ENCODE measurements at places on chromosomes 5 and 9.

DNA sequence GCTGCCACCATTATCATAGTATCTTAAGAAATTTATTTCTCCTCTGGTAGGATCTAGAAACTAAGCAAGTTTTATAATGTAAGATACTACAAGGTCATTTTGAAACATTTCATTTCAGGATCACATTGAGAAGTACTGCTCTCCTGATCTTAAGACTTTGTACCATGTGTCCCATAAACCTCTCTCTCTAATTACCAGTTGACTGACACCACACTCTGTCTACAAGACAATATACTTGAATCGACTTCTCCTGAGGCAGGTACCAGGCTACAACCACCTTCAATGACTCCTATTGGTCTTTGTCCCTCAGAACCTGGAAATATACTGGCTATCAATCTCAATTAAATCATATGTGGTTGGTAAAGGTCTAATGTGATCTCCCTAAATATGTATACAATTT lies 597.0 kb downstream of the PTPRD start:
- no peak for DNase-seq

- no peak for DNase-seq
These were observed 105.7 kb upstream of the KLF9 start for GRCh38 chr9:70519912-70520724.

GRCh38 chr9:136587145-136587943 lies 41.5 kb upstream of the NOTCH1 start:
- DNase-seq: no peak

- no peak for DNase-seq
These were observed 137.0 kb downstream of the ADAMTSL1 start for GRCh38 chr9:18610956-18611355.

DNA sequence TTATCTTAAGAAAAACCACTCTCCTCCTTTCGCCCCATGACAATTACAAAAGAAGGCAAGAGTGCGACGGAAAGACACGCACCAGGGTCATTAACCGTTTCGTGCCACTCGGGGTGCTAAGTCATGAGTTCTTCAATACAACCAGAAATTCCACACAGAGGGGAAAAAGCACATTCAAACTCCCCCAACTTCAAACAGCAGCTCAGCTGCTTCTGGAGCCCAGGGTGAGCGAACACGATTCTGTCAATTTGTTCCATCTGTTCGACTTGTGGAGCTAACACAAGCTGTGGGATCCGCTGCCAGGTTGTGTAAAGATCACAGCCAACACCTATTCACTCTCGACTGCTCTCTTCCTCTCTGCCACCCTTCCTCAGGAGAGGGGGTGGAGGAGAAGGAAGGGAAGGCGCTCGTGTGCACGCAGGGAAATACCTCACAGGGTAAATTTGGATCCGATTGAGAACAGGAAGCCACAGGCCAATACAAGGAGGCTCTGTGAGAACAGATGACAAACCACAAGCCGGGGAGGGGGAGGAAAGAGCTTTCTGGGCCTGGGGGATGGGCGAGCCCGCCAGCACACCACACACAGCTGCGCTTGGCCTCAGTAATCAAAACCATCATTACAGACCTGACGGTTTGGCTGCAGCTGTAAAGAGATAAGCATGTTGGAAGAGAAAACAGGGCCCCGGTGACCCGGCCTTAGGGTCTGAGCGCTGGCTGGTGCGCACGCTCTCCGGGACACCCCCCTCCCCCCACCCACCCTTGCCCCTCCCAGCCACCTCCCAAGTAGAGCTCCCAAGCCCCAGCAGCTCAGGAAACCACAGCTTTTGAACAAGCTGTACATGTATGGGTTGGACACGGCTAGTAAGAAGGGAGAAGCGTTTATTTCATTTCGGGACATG lies 54.3 kb downstream of the PTCH1 start:
- DNase-seq: peak; percentile 66

GRCh38 chr5:68180121-68181038 lies 35.2 kb upstream of the PIK3R1 start:
- DNase-seq: no peak

- no peak for DNase-seq
These were observed 233.1 kb downstream of the MAST4 start for GRCh38 chr5:66829358-66829674.

DNA sequence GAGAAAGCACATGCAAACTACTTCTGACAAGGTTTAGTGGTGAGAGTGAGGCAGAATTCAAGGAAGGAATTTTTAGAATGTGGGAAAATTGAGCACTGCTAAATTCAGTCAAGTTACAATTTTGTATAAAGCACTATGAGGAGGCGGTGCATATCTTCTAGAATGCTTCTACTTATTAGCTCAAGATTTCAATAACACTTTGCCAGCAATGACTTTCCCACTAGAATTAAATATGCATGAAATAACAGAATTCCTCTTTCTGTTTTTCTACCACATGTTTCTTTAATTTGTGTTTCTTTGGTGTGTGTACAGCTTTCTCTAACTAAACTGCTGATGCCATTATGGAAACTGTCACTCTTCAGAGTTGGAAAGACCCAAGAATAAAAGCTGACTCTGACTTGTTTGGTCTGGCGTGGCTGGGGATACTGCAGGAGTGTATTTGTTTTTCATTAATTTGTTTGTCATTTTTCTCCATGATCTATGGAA lies 163.5 kb downstream of the ARSB start:
- DNase-seq: no peak

- peak; percentile 76 for DNase-seq
These were observed 1.0 kb downstream of the TLE4 start for GRCh38 chr9:79572608-79573411.

GRCh38 chr5:108271127-108271526 lies 110.8 kb downstream of the FBXL17 start:
- DNase-seq: no peak

DNA sequence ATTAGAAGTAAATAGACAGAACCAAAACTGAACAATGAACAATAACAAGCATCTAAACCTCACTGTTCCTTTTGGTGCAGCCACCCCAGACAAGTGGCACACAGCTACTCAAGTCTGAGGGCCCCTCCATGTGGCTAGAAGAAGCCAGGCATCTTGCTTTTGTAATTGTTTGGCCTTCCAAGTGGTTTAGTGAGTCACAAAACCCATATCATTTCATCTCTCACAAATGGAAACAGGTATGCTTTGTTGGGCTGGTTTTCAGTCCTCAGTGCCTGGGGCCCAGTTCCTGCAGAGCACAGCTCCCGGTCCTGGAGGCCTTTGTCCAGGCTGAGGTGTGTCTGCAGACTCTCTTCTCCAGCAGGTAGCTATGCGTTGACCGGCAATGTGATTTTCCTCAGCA lies 16.7 kb downstream of the PRLR start:
- no peak for DNase-seq

- no peak for DNase-seq
These were observed 8.3 kb downstream of the CAMK4 start for GRCh38 chr5:111232311-111233051.

- DNase-seq: no peak
These were observed 19.9 kb upstream of the ADRB2 start for GRCh38 chr5:148806520-148806931.

DNA sequence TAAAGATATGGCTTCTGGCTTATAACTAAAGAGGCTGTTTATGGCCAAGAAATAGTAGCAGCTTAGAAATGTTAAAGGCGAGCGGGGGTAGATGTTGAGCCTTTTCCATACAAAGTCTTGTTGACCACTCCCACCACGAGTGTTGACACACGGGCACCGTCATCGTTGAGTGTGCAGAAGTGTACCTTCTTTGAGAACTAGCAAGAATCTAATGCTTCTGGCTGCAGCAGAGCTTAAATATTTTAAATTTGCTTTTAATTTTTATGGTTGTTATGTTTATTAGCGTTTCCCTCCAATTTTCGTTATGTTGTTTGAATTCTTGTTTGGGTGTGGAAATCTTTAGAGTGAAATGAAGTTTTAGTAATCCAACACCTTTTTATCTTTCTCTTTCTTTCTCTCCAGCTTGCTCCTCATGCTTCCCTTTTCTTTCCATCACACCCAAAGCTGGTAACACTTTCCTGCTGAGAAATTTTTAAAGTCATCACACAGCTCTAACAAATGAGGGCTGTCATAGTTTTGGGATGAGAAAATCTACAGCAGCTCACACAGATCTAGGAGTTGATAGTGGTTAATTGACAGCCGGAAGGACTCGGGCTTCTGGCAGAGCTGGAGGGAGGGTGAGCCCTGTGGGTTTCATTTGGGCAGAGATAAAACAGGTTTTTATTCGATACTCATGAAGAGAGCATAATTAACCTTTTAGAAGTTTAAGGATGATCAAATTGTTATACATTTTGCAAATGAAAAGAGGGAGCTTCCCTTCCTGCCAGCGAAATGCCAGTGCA lies 120.1 kb upstream of the ZNF608 start:
- no peak for DNase-seq

- DNase-seq: peak; percentile 25
These were observed 34.7 kb downstream of the LHX3 start for GRCh38 chr9:136170006-136170901.

DNA sequence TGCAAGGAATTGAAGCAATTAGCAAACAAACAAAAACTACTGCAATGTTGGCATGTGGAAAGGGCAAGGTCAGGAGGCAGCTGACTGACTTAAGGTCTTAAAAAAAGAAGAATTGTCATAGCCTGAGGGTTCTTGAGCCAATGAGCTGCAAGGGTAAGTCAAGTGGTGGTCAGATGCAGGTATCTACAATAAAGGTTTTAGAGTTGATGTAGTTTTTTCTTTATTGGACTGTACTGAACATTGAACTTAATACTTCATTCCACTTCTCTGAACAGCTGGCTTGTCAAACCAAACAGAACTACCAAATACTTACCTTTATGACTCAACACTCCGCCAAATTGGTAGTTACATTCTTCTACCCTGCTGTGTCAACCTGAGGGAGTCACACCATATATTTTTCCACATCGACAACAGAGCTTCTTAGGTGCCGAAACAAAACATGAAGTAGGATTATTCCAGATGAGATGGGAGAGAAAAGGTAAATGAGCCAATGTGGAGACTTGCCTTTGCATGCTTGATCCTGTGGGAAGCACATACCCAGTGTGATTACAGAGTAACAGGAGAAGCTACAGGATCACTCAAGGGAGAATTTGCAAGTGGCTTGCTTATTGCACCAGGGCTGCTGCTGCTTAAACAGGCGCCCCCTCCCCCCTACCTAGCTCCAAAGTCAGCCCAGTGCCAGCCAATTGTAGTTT lies 35.3 kb downstream of the EQTN start:
- no peak for DNase-seq

GRCh38 chr5:64603676-64604075 lies 86.6 kb upstream of the SHISAL2B start:
- no peak for DNase-seq

GRCh38 chr9:27059907-27060306 lies 49.1 kb upstream of the TEK start:
- DNase-seq: no peak

- DNase-seq: no peak
These were observed 189.6 kb downstream of the ARHGEF28 start for GRCh38 chr5:73815631-73816030.

- no peak for DNase-seq
These were observed 1110.1 kb upstream of the CDH10 start for GRCh38 chr5:25754895-25755294.

- peak; percentile 13 for DNase-seq
These were observed 18.0 kb downstream of the ATOX1 start for GRCh38 chr5:151740336-151740942.

DNA sequence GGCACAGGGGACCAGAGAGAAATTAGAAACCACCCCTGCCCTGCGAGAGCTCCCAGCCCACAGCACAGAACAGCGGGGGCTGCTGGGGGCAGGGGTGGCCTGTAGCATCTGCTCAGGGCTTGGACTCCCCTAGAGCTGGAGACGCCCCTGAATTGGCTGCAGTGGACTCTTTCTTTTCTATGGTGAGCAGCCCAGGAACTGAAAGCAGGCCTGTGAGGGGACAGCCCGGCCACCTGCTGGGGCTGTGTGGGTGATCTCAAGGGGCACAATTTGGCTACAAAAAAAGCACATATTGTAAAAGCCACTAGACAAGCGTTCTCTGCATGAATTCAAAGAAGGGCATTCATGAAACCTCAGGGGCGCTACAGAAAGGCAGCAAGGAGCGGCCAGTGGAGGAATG lies 57.5 kb upstream of the ICE1 start:
- no peak for DNase-seq

DNA sequence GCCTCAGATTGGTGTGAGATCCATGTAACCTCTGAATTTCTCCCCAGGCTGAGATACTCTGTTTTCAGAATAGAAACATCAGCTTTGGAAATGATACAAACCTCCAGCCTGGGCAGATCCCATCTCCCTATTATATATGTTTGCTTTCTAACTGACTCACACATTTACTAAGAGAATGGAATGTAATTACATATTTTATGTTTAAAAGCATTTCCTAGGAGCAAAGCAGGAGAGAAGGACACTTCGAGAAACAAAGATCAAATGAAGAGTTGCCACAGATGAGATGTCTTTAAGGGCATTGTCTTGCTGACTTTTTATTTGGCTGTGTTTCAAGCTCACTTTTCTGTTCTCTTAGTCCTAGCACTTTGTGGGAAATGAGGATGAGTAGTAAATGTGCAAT lies 96.3 kb downstream of the CDH18 start:
- DNase-seq: no peak

- no peak for DNase-seq
These were observed 83.7 kb downstream of the TARS1 start for GRCh38 chr5:33524476-33524875.

GRCh38 chr9:34988218-34989002 lies 1.1 kb upstream of the DNAJB5 start:
- DNase-seq: no peak

GRCh38 chr5:151896031-151896691 lies 28.5 kb downstream of the GLRA1 start:
- DNase-seq: no peak

- no peak for DNase-seq
These were observed 267.2 kb downstream of the RAB3C start for GRCh38 chr5:58849921-58850667.

DNA sequence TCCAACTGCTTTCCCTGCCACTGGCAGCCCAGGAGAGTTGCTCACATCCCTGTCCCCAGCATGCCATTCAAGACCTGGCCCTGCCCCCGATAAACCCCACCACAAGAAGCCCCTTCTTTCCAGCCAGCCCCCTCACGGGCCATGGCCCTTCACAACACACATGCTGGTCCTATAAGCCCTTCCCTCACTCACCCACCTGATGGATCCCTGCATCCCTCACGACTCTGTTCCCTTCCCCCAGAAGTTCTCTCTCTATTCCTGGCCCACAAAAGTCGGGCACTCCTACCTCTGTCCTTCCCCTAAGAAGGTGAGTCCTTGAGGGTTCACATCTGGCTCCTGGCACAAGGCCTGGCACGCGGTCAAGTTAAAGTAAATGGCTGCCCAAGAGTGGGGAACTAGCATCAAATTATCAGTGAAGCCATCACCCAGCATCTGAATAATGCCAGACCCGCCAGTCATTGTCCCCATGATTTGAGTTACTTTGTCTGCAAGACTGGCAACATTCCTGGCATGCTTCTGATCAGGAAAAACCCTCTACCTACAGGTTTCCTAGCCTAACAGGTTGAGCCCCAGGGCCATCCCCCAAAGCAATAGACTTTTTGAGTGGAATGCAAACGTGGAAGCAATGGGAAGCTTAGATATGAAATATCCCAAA lies 65.9 kb downstream of the CRB2 start:
- no peak for DNase-seq

GRCh38 chr5:148957591-148958202 lies 105.2 kb downstream of the SH3TC2 start:
- no peak for DNase-seq

All from stimulated activated naive CD4-positive, alpha-beta T cell (primary cell).